ENCODE measurements at places on chromosomes 6 and 20.

DNA sequence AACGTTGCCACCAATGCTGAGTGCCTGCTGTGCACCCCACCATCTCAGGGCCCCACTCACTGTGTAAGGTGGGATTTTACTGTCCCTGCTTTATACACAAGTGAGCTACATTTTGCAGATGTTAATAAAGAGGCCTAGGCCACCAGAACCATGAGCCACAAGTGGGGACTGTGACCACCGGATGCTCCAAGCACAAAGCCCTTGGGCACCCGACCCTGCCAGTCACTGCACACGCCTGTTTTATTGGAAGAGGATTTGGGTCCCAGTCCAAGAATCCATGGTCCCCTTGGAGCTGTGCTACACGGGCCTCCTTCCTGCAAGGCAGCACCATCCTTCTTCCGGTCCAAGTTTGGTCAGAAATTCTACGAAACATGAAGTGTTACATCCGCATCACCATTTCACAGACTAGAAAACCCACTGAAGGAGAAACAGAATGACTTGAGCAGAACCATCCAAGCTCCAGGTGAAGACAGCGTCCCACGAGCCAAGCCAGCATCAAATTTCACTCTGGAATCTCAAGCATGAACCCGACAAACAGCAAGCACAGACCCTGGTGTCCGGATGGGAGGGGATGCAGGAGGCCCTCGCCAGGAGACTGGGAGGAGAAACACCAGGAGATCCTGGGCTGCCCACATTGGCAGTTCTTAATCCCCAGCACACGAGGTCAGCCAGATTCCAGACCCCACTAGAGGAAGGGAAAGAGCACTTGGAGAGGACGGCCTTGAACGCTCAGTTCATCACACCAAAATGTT is 226.9 kb downstream of the DLL1 start:
- DNase-seq = no peak

GRCh38 chr20:9119776-9120175 is 50.9 kb downstream of the PLCB4 start:
- DNase-seq = peak; percentile 76

DNA sequence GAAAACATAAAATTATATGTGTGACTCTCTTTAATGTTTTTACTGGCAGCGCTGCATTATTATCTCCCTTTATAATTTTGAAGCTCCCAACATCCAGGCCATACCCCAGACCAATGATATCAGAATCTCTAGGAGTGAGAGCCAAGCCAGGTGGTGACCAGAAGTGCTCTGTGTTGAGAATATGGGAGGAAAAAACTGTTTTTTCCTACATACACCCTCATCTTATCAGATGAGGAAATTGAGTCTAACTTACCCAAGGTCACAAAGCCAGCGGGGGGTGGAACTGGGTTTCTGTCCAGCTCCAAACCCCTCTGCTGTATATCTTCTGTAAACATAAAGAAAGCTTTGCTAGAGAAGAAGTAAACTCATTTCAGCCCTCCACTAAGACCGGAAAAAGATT is 42.5 kb downstream of the LY86 start:
- no peak for DNase-seq

DNA sequence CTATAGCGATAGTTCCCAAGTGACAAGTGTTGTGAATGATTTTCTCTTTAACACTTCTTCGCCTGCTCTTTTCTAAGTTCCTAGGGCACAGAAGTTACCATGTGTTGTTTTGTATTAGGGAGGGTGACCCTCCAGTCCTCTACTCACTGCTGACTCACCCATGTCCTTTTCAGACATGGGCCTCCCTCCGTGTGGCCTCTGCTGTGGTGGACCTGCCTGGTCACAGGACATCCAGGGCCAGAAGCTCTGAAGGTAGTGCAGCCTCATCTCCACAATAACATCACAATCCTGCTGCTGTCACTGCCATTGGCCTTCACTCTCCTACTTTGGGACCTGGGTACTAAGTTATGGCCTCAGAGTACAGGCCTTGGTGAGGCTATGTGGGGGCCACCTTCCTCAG is 87.1 kb upstream of the TNFAIP3 start:
- no peak for DNase-seq

DNA sequence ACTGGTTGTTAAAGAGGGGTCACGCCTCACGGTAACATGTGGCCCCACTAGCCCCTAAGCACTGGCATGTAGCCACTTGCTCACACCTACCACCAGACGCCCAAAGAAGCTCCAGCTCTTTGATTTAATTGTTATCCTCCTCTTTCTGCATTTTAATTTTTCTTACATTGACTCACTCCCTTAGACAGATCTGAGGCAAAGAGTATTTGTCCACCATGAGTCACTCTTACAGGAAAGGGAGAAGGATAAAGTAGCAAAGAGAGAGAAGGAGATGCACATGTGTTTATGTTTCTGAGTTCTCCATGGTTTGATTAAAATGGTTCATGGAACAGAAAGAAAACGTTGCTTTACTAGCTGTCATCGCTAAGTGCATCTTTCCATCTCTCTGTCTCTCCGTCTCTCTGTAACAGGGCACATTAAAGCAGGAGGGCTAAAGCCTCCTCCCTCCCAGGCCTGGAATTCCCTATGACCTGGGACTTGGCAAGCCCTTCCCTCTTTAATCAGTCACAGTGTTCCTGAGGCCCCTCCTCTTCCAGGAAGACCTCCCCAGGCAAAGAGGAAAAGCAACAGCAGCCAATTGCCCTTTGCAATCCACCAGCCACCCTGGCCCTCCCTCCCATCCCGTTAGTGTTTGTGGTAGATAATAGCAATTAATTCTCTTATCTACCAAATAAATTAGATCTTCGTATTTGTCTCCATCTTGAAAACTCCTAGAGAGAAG is 112.8 kb upstream of the TSHZ2 start:
- no peak for DNase-seq

DNA sequence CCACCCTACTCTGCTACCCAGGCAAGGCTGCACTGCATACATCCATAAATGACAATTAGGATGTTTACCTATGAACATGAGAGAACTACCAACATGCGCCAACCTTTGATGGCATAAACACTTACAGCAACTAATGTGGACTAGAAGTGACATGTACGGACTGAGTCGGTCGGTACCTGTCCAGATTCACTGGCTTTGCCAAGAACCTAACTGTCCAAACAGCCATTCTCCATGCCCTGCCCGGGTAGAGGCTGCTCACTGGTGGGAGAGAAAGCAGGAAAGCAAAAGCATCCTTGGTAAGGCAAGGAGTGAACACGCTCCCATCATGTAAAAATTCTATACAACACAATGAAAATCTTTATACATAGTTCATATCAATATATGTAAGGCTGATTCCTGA is 30.0 kb downstream of the SYNDIG1 start:
- DNase-seq = no peak

DNA sequence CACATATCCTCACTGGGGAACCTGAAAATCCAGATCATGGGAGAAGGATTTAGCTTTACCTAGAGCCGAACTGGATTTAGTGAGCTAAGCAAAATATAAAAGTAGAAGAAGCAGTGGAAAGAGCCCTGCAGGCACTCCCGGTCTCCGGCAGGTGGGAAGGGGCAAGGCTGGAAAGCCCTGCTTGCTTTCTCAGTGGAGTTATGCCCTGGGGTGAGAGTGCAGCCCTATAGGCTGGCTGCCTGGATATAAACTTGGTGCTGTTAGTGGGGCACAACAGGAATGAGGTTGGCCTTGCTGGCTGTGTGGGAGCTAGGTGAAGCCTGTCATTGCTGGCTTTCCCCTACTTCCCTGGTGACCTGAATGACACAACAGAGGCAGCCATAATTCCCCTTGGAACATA is 122.0 kb downstream of the CDK19 start:
- no peak for DNase-seq

- DNase-seq = no peak
Observed at GRCh38 chr20:31717478-31718201, 5.0 kb downstream of the BCL2L1 start.

DNA sequence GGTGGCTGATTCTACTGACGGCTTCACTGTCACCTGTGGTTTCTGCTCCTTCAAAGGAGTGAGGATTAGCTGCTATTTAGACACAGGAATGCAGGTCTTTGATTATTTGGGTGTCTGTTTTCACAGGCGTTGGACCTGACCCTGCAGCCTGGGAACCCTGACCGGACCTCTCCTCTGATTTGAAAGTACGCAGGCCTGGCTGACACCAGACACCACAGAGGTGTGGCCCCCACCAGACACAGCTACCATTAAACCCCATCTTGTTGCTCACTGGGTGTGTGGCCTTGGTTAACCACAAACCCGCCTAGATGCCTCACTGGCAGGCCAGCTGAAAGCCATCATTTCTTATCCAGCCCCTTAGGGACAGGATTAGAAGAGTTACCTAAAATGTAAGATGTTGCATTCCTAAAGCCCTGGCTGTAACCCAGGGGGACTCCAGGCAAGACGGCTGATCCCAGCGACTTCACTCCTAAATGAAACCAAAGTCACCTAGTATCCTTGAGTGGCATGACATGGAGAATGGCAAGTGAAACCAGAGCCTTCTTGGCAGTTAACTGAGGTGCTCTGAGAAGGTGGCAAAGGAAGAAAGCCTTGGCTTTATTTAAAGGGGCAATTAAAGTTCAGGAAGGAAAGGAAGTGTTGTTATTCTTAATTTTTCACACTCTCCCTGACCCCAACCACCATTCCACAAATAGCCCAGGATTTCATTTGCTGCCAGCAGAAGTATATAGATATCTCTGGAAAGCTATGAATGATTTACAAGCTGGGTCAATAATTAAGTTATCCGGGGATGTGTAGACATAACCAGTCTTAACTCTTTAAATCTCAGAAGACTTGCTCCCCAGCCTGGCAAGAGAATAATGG is 169.9 kb downstream of the QRSL1 start:
- no peak for DNase-seq

DNA sequence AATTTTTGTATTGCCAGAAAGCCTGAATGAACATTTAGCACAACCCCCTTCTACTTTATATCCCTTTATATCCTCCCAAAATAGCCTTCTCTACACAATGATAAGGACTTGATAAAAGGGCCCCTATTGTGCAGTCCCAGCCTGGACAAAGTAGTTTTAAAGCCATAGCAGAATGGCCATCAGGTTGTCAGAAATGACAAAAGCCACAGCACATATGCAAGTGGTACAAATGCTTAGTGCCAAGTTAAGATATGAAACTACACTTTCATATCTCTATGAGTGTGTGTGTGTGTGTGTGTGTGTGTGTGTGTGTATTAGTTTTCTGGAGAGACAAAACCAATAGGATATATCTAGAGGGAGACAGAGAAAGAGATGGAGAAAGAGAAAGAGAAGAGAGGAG is 132.6 kb downstream of the SGK1 start:
- DNase-seq = no peak

GRCh38 chr20:48075591-48076174 is 290.4 kb upstream of the SULF2 start:
- DNase-seq = no peak

DNA sequence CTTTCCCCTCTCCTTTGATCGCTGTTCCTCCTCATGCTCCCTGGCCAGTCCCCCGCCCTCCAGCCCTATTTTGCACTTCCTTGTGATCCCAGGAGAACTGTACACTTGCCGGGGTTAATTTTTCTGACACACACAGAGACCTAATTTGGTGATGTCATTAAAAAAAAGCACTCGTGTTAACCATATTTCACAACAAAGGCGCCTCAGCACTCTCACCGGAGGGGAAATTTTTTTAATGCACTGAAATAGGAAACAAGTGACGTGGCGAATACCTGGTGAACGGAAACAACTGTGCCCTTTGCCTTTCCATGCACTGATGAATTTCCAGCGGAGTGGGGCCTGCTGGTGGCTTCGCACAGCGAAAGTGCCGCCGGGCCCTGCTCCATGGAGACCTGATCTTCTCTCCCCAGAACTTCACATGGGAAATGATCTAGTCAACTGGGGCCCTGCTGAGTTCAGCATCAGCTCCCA is 53.9 kb upstream of the TAGAP start:
- no peak for DNase-seq

DNA sequence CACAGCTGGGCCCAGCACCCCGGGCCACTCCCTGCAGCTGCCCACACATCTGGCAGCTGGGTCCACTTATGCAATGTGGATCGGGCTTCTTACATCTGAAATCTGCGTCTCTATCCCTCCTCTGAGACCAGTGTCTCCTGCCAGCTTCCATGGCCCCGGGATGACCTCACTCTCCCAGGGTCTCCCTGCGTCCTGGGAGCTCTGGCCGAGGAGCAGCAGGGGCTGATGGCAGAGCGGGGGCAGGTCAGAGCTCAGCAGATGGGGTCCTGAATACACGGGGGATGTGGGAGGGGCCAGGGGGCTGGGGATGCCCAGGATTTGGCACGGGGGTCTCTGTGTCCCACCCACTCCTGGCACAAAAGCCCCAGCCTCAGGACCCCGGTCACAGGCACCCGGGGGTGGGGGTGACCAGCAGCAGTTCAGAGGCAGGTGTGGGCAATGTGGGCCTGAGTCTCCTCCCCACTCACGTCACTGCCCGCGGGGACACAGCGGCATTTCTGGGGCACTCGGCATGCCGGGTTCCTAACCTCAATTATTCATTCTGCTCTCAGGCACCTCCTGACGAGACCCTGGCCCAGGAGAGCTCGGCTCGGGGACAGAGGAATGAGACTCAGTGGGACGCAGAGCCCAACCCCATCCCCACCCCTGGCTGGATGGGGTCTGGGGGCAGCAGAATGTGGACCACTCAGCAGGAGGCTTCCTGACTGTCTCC is 16.4 kb downstream of the CHRNA4 start:
- DNase-seq = no peak

DNA sequence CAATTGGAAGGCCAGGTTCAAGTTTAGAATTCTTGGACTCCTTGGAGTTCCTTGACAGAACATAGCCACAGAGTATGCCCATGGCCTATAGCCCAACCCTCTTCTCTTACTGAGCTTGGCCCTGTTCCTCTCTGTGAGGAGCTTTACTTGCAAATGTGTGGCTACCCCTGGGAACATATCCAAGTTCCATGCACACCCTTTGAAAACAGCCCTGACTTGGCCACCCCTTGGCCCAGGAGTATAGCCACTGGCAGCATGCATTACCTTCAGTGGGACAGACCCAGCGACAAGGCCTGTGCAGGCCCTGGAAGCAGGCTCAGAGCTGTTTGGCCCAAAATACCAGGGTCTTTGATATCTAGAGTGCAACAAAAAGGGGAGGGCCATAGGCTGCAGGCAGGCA is 19.5 kb upstream of the MAS1 start:
- DNase-seq = no peak

GRCh38 chr6:72363844-72364740 is 257.8 kb upstream of the KCNQ5 start:
- DNase-seq = no peak

DNA sequence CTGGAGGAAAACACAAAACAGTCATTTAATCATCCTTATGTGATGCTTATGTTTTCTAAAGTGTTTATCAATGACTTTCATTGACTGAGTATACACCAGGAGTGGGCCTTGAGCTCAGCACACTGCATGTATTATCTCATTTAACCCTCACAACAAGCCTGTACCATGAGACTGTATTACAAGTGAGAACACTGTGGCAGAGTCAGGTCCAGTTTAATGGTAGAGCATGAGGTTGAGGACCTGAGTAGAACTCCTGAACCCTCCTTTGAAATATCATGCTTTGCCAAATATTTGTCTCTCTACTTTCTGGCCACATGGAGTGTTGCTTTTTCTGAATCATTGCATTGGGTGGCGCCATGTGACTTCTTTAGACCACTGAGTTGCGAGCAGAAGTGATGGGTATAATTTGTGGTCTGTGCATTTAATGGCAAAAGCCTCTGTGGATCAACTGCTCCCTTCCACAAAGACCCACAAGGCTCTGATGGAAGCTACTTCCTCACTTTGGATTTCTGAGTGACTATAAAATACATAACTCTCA is 65.0 kb upstream of the SIRPG start:
- DNase-seq = no peak
